ENCODE measurements at places on chromosomes 3 and 15.

- DNase-seq = no peak
Observed at GRCh38 chr15:36465304-36465703, 114.1 kb upstream of the CDIN1 start.

GRCh38 chr3:31291818-31292217 is 240.9 kb upstream of the STT3B start:
- DNase-seq = no peak

DNA sequence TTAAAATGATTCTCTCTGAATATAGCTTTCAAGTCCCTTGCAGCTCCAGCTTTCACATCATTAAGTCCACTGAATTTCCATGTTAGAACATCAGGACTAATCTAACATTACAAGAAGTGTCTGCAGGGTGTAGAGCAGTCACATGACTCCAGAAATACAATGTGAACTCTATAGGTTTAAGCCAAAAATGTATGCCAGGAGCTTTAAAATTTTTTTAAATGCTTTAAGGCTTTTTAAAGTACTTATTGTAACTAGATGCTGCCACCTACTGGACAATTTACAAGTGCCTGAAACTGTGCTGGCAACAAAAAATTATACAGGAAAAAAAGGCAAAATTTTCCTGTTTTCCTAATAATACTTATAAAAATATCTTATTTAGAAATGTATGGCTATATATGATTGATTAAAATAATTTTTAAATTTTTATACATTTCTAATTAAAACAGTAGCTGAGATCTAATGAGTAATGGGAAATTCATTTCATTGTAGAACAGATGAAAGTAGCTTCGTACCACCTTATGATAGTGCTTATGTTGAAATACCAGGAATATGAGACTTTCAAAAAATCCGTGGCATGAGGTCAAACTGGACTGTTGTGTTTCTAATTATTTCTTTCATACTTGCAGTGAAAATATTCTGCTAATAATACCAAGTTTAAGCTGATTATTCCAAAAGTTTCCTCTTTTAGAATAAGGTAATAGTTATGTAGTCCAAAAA is 25.7 kb downstream of the FSIP1 start:
- DNase-seq = no peak

DNA sequence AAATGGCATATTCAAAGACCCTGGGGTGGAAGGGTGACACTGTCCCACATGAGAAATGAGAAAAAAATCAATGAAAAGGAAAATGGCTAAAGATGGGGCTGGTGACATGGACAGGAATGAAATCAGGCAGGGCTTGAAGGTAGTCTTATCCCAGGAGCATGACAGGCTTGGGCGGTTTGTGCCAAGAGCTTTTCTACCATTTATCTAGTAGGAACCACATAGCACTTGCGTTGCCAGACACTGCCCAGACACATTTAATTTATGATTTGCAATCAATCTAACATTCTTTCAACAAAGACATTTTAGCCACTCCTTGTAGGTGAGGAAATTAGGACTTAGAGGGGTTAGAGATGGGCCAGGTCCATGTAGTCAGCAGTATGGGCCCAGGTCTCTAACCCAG is 106.6 kb upstream of the NR2F2 start:
- no peak for DNase-seq

- DNase-seq = no peak
Observed at GRCh38 chr3:127194601-127195187, 1.8 kb downstream of the PRR23E start.

GRCh38 chr3:112013058-112013783 is 14.5 kb downstream of the TAGLN3 start:
- peak; percentile 32 for DNase-seq

DNA sequence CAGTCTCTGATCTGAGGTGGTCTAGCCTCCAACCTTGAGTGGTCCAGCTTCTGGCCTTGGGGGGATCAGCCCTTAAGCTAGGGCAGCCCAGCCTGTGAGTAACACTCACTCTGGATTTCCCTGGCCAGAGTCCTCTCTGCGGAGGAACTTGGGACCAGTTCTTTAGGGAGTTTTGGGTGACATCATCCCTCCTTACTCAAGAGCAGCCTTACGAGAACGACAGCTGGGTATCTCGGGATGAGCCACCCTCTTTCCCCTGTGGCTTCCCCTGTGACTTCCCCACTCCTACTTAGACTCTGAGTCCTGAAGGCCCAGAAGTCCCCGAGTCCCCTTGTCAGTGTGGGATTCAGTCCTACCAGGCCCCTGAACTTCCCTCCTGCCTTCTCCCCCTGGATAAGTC is 10.2 kb upstream of the PLXND1 start:
- no peak for DNase-seq

GRCh38 chr3:64684715-64685261 is 3.0 kb downstream of the ADAMTS9 start:
- no peak for DNase-seq

DNA sequence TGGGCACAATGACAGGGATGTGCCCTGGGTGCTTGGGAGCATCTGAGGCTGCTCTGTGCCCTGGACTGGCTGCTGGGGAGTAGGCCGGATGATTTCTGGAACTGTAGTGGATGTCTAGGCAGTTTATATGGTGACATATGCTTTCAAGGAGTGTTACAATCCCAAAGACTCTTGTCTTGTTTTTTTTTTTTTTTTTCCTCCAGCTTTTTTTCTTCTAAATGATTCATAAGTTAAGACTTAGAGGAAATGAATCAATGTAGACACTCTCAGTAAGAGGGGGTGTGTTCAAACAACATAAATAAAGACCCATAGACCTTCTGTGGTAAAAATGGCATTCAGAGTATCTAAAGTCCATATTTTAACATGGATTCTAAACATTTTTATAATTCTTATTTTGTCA is 706.1 kb upstream of the GOLIM4 start:
- DNase-seq = peak; percentile 8

DNA sequence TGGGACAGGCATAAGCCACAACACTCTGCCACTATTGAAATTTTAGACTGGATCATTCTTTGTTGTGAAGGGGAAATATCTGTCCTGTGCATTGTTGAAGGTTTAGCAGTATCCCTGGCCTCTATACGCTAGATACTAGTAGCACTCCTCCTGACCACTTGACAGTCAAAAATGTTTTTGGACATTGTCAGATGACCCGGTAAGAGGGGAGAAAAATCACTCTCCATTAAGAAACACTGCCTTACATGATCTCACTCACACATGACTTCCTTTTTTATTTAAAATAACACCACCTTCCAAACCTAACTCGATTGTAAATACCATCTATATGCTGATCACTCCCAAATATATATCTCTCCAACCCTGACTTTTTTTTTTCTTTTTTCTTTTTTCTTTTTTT is 15.3 kb upstream of the HLTF start:
- no peak for DNase-seq

DNA sequence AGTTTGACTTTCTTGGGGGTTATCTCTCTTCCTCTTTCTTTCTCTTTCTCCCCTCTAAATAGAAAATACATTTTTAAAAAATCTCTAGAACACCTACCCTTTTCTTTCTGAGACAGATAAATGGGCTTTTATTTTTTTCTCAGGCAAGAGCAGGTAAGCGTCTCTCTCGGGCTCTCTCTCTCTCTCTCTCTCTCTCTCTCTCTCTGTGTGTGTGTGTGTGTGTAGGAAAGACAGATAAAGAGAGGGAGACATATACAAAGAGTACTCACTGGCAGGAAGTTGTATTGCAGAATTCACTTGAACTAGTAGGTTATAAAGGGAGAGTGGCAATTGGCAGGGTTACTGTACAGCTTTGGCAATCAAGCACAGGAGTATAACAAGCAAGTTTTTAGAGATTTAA is 118.1 kb upstream of the LSAMP start:
- no peak for DNase-seq

DNA sequence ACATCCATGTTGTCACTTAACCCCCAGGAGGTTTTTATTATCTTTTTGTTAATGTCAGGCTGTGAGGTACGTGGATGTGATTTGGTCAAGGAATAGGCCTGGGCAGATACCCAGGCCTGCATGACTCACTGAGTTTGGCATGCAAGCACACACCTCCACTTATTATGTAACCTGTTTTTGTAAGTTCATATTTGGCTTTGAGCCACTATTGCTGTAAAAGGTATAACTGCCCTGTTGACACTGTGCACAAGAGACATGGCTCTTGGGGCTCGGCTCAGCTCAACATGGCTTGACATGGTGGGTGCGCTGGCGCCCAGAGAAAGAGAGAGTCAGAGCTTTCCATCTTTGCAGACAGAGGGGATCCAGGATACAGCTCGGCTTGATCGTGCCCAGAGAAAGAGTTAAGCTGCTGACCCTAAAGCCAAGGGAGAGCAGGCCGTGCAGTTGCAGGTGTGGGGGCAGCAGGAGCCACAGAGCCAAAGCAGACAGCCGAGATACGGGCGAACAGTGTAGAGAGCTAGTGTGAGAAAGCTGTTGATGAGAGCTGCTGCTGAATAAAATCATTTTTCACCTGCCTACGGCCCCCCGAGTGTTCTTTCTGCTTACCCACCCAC is 67.9 kb upstream of the UNC13C start:
- DNase-seq = no peak

- no peak for DNase-seq
Observed at GRCh38 chr3:43526956-43527355, 94.9 kb downstream of the ANO10 start.

DNA sequence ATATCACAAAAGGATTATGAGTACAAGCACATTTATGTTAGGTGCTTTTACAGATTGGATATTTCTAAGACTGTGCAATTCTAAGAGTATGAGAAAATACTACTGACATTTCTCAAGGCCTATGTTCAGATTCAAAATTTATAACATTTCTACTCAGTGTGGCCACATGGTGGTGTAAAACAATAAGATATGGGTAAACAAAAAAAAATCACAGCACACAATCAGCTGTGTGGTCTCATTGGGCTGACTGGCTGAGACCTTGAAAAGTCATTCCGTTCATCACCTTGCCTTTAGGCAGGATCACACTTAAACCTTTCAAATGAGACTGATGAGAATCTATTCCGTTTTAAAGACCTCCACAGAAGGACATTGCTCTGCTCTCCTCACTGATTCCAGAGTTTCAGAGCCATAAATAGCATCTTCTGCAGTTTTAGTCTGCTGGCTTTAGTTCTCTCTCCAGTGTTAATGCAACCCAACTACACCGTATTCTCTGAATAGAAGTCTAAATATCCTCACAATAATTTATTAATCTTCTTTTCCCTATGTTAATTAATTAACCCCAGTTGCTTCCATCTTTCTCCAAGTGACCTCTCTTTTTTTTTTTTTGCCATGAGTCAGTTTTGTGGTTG is 158.2 kb downstream of the SPATA16 start:
- no peak for DNase-seq

GRCh38 chr15:50876260-50876988 is 32.1 kb upstream of the AP4E1 start:
- DNase-seq = no peak

DNA sequence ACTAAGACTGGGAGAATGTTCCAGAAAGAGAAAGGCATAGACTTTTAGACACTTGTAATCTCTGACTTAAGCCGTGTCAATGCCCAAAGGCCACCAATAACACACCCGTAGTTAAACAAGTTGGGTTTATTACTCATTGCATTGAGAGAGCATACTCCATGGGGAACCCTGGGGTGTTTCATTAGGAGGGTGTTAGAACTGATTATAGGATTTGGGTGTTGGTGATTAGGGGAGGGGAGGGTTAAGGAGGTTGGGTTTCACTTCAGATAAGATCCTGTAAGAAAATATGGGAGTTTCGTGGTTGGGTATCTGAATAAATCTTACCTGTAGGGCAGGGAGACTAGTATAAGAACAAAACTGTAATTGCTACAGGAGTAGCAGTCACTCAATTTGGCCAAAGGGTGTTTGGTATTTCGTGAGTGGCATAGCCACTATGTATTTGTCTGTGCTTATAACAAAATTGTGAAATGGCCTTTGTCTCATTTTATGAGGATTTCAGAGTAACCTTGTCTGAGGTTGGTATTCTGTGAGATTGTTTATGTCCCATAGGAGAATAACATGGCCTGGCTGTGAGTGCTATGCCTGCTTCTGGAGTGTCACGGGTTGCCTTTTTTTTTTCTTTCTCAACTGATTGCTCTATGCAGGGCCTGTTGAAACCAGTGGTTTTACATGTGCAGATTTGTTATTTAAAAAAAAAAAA is 2.9 kb downstream of the HACD3 start:
- DNase-seq = no peak

DNA sequence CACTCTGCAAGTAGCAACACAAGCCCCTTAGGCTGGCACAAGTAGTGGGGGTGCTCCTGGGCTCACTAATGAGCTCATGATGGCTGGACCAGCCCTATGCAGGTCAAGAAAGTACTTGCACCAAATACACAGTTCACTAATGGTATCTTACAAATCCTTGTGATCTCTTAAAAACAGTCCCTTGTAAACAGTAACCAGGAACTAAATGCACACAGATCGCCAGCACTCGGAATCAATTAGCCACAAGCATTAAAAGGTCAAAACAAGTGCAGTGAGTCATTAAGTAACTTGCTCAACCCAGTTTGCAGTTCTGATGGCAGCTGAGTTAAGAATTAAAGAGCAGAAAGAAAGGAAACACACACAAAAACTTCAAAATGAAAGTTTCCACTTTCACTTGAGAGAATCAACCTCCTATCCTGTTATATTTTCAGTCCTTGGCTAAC is 43.2 kb downstream of the ARHGEF3 start:
- peak; percentile 51 for DNase-seq

GRCh38 chr3:58288011-58288728 is 17.9 kb upstream of the RPP14 start:
- DNase-seq = no peak

- DNase-seq = peak; percentile 97
Observed at GRCh38 chr3:195768831-195769303, 42.9 kb downstream of the MUC4 start.

GRCh38 chr3:50195501-50196252 is 4.3 kb downstream of the GNAT1 start:
- peak; percentile 81 for DNase-seq

DNA sequence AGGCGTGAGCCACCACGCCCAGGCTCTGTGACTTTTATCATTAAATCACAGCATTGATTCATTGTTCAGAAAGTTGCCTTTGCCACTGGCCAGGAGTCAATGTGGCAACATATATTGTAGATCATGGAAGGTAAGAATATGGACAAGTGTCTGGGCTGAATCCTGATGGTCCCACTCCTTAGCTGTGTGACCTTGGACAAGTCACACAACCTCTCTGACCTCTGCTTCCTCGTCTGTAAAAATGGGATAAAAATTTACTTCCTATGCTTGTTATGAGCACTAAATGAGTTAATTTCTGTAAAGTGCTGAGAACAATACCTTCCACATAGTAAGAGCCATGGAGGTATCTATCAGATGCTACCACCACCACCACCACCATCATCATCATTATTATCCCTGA is 103.5 kb upstream of the RAD18 start:
- DNase-seq = no peak

Measured in H54 (cell line).